ENCODE measurements at places on chromosomes 3 and 15.
A peak's percentile ranks its signal among the peaks of the same experiment; 100 is the strongest.

DNA sequence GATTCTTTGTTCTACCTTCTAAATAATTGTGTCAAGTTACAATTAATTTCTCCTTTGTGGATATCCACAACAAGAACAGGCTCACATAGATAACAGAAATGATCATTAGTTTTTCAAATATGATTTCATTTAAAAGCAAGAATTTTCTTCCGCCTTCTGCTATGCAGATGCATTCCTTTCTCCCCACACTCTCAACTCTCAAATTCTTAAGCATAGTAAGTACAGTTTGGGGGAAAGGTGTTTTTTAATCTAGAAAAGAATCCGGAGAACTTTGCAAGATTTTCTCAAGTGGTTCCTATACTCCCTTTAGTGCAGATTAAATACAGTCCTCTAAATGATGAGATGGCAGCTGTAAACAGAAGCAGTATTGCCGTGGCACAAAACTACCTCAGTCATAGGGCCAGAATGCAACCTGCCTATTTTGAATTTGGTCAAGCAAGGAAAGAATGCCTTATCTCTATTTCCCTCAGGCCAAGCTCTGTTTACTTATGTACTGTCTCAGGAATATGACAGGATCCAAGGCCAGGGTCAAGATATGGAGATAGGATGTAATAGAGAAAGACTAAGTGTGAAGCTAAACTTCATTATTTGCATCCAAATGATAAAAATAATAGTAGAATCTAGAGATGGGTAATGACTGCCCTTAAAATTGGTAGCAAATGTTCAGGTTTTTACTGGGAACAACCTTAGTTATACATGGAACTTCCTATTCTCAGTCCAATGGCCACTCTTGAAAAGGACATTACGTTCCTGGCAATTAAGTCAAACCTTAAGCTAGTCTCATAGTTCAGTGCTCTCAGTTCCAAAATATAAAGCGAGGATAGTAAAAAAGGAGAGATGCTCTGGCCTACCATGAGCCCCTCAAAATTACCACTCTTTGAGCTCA is 77.3 kb upstream of the PHLDB2 start:
- DNase-seq, result no peak

DNA sequence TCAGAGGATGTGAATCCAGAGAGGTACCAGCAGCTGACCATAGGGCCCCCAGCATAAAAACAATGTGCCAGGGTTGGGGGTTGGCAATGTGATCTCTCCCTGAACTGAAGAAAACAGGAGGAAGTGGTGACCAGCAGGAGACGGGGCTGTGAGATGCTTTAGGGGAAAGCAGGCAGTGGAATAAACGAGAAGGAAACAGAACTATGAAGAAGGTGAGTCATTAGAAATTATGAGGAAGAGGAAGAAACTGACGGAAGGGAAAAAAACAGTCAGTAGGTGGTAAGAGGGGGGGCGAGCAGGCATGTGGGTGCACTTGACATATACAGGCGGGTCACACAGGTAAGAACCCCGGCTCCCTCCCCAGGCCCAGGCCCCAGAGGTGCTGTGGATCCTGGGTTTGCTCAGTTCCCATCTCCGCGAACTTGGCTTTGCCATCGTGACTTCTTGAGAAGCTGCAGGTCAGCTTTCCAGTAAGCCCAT is 42.2 kb upstream of the B3GNT5 start:
- no peak for DNase-seq

GRCh38 chr3:5717254-5717653 is 529.7 kb downstream of the EDEM1 start:
- no peak for DNase-seq

DNA sequence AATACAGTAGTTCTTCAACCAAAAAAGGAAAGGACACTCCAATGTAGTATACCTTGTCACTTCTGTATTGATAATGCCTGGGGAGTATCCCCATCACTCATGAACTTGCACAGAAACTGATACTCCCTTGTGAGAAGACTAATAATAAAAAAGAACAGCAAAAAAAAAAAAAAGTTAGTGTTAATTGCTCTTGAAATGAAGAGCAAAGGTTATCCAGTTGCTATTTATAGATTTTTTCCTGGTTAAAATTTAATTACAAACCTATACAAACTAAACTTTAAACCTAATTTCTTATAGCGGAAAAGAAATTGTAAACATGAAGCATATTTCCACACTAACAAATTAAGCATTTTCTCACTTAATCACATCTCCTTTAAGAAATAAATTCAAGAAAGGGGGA is 6.7 kb downstream of the PLOD2 start:
- DNase-seq, result no peak

GRCh38 chr3:62406945-62407344 is 33.6 kb upstream of the FEZF2 start:
- no peak for DNase-seq

DNA sequence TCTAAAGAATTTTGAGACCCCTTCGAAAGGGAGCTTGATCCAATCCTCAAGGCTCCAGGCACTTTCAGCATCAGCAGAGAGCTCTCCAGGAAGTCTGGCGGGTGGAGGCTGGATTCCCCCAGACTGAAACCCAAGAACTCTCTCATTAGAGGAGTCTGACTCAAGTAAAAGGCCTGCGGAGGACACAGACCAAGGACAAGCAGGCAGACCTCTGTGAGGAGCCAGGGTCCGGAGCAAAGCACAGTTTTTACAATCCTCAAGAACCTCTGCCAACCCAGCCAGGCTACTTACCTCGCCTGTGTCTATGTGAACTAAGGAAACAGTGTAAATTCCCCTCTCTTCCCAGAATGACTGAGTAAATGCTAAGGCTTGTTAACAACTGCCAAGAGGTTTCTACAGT is 86.2 kb downstream of the FBN1 start:
- DNase-seq, result no peak

GRCh38 chr3:123660141-123660675 is 75.4 kb upstream of the HACD2 start:
- DNase-seq, result no peak

DNA sequence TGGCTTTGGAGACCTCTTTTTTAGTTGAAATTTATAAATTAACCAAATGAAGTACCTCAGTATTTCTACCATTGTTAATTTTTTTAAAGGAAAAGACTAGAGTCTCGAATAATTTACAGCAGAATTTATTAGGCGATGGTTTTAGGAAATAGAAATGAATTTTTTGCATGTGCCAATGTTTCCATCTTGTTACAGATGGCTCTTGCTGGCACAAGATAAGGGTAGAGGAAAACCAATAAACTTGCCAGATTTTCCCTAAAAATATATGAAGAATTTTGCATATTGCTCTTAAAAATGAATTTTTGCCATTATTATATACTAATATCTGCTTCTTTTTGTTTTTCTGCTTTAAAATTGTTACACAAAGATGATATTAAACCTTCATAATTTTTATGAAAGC is 380.7 kb downstream of the NLGN1 start:
- no peak for DNase-seq

- DNase-seq, result peak; percentile 92
Observed at GRCh38 chr3:187136936-187137335, 2.4 kb downstream of the RPL39L start.

- no peak for DNase-seq
Observed at GRCh38 chr3:29514170-29514569, 233.3 kb downstream of the RBMS3 start.

GRCh38 chr15:71612397-71612722 is 198.0 kb upstream of the NR2E3 start:
- no peak for DNase-seq

DNA sequence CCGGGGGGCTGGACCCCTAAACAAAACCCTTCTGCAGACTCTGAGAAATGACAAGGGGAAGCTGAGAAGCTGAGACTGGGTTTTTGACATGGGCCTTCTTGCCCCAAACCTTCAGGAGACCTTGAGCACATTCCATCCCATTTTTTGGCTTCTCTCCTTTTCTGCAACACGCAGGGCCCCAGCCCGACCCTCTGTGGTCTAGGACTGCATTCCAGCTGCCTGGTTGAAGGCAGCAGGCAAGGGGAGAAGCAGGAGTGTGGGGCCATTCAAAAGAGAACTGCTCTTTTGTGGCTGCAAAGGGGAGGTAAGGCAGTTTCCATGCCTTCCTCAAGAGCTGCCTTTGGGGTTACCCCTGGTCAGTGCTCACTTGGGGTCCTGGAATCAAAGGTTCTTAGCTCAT is 263.0 kb downstream of the TLE3 start:
- DNase-seq, result no peak

DNA sequence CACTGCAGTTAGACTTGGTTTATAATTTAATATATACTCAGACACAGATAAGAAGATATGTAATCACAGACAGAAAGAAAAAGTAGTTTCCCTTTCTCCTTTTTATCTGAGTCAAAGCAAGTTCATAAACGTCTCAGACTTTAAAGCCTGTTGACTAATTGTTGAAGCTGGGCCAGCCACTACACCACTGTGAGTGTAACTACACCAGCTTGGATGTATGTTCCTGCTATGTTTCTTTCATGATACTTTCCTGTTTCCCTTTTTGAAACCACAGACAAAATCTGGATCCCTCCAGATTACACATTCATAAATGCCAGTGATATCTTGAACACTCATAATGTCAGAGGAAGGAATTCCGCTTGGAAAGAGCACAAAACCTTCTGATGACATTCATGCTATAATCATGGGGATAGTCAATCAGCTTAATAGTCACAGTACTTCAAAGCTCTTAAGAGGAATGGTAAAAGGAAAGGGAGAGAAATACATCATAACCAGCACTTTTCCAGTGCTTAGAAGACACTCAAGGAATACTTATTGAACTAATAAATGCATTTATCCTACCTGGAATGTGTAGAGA is 32.0 kb downstream of the KCNMB2 start:
- no peak for DNase-seq

GRCh38 chr15:67542420-67543347 is at the start of gene MAP2K5:
TSS of gene MAP2K5 (plus strand) at chr15:67542703. CDS start at chr15:67543336, 633 bp downstream.
- DNase-seq, result peak; percentile 72

DNA sequence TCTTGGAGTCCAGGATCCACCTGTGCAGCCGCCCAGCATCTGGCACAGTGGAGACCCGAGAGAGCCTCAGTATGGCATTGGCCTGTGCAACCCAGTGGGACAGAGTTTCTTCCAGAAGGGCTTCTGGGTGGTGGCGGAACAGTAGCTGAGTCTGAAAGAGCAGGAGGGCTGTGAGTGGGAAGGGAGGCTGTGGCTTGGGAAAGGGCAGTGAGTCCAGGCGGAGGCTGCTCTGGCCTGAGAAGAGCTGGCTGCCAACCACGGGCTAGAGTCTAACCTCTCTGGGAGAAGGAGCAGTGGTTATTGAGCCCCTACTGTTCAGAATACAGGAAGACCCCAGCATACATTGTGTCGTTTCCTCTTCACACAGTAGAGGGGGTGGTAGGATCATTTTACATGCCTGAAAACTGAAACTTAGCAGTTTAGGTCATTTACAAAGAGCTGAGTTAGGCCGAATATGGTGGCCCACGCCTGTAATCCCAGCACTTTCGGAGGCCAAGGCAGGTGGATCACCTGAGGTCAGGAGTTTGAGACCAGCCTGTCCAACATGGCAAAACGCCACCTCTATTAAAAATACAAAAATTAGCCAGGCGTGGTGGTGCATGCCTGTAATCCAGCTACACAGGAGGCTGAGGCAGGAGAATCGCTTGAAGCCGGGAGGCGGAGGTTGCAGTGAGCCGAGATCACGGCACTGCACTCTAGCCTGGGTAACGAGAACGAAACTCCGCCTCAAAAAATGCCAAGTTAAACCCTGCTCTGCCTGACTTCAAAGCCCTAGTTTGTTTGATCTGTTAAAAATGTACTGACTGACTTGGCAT is 3.2 kb downstream of the AEN start:
- no peak for DNase-seq

DNA sequence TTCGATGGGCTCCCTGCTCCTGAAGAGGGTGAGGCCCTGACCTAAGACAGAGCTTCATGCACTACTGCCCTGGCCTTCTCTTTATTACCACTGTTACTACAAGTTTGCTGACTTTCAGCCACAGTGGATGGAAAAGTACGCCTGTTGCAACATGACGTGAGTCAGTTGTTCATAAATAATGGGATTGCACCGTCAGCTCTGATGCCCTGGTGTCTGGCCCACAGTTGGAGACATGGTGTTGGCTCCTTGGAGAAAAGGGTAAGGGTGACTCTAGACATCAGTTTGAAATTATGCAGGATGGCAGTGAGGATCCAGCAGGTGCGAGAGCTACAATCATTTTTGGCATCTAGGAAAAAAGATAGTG is 5.5 kb downstream of the PAQR5 start:
- peak; percentile 81 for DNase-seq

DNA sequence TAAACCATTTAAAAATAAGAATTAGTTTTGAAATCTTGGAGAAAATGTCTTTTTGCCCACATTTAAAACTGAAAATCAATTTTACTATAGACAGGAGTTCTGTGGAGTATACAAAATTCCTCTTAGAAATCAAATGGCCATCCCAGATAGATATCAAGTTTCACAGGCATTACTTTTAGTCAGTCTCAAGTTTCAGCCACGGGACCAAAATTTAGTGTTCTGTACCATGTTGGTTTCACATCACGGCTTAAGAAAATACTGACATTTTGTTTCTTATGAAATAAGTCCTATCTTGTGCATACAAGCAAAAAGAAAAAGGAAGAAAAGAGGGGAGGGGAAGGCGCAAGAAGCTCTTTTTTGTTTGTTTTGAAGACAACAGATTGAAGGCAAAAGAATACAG is 45.7 kb downstream of the EIF2AK4 start:
- no peak for DNase-seq

- DNase-seq, result no peak
Observed at GRCh38 chr15:54456413-54456812, 478.2 kb downstream of the UNC13C start.

DNA sequence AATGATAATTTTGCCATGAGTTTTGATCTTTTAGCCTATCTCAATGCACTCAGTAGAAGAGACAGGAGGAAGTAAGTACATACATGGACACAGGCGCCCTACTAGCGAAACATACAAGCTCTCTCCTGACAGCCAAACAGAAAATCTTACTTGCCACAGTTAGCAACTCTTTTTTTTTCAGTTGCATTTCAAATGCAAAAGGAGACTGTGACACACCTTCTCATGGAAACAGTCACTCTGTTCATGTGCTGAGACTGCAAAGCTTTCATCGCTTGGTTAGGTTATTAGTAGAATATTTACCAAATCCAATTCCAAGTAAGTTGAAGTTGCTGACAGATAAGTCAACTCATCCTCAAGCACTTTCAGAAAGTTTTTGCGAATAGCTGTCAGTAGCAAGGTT is 223.3 kb downstream of the FOXP1 start:
- DNase-seq, result no peak

- DNase-seq, result no peak
Observed at GRCh38 chr3:61236556-61236955, 14.7 kb downstream of the FHIT start.

DNA sequence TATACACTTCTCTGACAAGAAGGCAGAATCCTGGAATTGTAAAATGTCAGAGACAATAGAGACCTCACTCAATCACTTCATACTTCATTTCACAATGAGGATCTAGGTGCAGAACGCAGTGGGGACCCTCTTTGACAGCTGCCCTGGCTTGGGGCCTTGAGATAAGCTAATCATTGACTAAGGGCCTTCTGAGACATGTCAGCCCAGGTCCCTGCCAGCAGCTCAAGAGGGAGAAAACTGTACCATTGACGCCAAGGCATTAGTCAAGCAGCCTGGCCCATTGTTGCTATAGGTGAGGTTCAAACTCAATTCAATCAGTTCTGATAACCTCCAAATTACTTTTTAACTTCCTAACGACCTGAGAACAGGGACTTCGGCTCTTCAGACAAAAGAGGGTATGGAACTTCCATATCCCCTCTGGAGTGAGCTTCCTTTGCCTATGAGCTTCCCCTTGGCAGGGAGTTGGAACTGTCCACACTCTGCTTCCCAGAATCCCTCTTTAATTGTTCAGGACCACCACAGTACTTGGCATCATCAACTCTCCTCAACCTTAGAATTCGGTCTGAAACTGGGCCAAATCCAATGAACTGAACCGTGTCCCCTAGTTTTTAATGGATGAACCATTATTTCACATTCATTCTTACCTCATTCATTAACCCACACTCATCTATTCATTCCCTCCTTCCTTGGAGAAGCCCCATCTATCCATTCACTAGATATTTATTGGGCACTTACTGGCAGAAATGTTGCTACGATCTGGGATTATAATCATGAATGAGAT is 1.5 kb upstream of the CYP8B1 start:
- no peak for DNase-seq
